ENCODE measurements at places on chromosomes 6 and 20. TPM values are rescaled to one million over a fixed set of nuclear protein-coding genes. Genes with fewer than 3 reads are reported as not detected.

DNA sequence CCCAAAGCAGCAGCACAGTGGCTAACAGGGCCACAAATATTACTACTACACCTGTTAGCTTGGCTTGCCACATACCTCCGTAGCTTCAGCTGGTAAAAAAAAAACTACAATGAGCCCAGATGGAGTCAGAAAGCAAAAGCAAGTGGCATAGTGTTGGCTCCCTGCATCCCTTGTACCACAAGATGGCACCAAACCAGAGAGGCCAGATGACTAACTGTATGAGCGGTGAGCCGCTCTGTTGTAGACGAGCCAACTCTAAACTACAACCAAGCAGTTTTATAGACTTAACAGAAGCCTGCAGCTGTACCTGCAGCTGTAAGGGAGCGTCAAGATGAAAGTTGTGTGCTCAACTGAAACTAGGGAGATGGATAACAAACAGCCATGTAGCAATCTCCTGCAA, 84.5 kb upstream of the MCHR2 start:
- H3K4me3 ChIP-seq, result no peak overlapping the region
- H3K36me3 ChIP-seq, result no peaks in the 10 kb centered on the region

GRCh38 chr6:157610451-157610999, 212.5 kb upstream of the SNX9 start:
- H3K36me3 ChIP-seq, result no peaks in the 10 kb centered on the region
- no peak overlapping the region for H3K4me3 ChIP-seq
- DNase-seq, result no peak
- H3K27ac ChIP-seq, result no peak overlapping the region

DNA sequence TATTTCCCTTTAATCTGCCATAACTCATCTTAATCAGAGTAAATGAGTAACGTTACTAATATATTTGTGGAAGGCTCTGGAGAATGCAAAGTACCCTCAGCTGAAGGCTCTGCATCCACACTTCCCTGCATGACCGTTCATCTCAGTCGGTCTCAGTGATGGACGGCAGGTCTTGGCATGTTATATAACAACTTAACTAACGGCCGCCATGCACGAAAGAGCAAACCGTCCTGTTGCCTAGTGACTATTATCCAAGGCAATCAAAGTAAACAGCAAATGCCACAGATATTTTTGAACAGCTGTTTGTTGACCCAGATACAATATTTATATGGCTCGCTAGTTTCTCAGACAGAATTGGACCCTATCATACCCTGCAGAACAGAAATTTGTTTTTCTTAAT, 194.9 kb upstream of the SMLR1 start:
- H3K27me3 ChIP-seq, result no peaks in the 10 kb centered on the region
- H3K4me3 ChIP-seq, result no peak overlapping the region
- no peak for DNase-seq
- H3K36me3 ChIP-seq, result peaks cover 6% of the 10 kb centered on the region
- H3K4me1 ChIP-seq, result peaks cover 5% of the 10 kb centered on the region

DNA sequence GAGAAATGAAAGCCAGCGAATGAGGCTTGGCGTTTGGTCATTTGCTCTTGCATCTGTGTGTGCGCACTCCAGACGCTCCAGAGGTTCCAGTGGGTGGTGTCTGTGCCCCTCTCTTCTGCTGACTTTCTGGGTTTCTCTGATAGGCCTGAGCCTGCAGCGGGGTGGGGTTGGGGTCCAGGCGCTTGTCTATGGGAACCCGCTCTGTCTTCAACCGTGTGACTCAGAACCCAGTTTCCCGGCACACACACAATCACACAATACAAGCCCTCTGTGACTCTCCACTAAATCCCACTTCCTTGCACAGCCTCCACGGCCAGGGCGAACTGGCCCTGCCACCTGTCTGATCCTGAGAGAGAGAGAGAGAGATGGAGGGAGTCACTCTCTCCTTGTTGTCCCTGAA, 24.6 kb downstream of the RBM38 start:
- peaks cover 5% of the 10 kb centered on the region for H3K4me1 ChIP-seq
- H3K27me3 ChIP-seq, result no peaks in the 10 kb centered on the region
- no peak for DNase-seq
- no peak overlapping the region for H3K4me3 ChIP-seq

Gene RAET1G
- total RNA-seq, result not detected

Gene UNC5CL
- total RNA-seq, result 2.4 TPM

Gene ADGRG6
- total RNA-seq, result 0.12 TPM

Gene TUBB1
- total RNA-seq, result not detected
